Stimulated activated CD4-positive, alpha-beta T cell treated with anti-CD3 and anti-CD28 coated beads, Interleukin-1b, Interleukin-23, amount 100 ng/mL, for 24 hours (primary cell): ENCODE measurements at places on chromosomes 6 and 20.

GRCh38 chr6:112221561-112221960, 32.8 kb downstream of the LAMA4 start:
- DNase-seq: no peak

- DNase-seq: no peak
These were observed 6.5 kb upstream of the BPIFB1 start for GRCh38 chr20:33276303-33277113.

GRCh38 chr20:59749301-59749700, 145.0 kb downstream of the PHACTR3 start:
- no peak for DNase-seq

DNA sequence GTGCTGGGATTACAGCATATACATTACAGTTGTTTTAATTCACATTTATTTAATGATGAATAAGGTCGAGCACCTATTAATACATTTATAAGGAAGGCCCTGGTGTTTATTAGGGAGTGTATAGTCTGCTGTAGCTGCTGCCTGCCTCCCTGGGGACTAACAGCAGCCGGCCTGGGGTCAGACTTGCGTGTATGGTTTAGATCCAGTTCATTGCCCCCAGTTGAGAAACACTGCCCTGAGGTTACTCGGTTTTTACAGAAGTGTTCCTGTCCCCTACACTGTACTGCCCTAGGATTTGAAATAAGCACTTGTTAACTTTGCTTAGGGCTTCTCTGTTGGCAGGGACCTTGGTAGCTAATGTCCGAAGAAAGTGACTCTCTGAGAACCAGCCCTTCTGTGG, 4.0 kb downstream of the TTPAL start:
- no peak for DNase-seq

GRCh38 chr6:111553580-111553979, 52.1 kb downstream of the TRAF3IP2 start:
- no peak for DNase-seq

GRCh38 chr6:3423439-3424184, 33.2 kb downstream of the SLC22A23 start:
- DNase-seq: no peak

DNA sequence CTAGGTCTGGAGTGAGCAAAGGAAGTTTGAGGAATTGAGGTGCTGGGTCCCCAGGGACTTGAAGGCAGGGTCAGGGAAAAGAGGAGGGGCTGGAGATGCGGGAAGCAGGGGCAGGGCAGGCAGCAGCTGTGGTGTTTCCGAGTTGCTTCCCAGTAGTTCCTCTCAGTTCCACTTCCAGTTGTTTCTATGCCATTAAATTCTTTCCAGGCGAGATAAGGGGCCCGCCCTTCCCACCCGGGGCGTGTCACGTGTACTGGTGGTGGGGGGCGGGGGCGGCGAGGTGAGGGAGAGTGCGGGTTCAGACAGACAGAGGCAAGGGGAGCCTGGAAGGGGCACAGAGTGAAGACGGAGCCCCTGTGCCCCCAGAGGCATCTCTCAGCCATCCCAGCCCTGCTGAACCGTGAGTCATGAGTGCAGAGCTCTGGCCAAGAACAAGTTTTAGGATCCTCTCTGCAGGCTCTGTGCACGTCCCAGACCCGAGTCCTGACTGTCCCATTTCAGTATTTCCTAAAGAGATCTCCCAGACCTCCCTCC, 977 bp downstream of the TNXB start:
- DNase-seq: no peak

- DNase-seq: no peak
These were observed 48.1 kb upstream of the AFDN start for GRCh38 chr6:167778497-167779128.

- no peak for DNase-seq
These were observed 136.1 kb upstream of the THEMIS start for GRCh38 chr6:128036808-128037570.

- DNase-seq: no peak
These were observed 16.8 kb downstream of the FKBP1A start for GRCh38 chr20:1376007-1376406.

- DNase-seq: no peak
These were observed 60.8 kb downstream of the CD40 start for GRCh38 chr20:46178891-46179290.

GRCh38 chr6:40477246-40478126, 109.7 kb downstream of the LRFN2 start:
- DNase-seq: no peak

DNA sequence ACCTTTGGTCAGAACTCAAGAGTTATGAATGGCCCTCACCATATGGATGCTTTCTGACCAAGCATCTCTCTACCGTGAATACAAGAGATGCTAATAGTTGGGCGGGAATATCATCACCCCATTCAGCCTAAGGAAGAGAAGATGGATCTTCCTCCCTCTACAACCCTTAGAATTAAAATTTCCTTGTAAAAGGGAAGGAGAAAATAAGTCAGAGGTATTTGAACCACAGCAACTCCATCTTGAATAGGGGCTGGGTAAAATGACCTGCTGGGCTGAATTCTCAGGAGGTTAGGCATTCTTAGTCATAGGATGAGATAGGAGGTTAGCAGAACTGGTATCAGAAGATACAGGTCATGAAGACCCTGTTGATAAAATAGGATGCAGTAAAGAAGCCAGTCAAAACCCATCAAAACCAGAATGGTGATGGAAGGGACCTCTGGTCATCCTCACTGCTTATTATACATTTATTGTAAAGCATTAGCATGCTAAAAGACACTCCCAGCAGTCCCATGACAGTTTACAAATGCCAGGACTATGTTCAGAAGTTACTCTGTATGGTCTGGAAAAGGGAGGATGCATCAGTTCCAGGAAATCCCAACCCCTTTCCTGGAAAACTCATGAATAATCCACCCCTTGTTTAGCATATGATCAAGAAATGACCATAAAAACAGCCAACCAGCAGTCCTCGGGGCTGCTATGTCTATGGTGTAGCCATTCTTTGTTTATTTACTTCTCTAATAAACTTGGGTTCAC, 101.2 kb downstream of the DTNBP1 start:
- no peak for DNase-seq

DNA sequence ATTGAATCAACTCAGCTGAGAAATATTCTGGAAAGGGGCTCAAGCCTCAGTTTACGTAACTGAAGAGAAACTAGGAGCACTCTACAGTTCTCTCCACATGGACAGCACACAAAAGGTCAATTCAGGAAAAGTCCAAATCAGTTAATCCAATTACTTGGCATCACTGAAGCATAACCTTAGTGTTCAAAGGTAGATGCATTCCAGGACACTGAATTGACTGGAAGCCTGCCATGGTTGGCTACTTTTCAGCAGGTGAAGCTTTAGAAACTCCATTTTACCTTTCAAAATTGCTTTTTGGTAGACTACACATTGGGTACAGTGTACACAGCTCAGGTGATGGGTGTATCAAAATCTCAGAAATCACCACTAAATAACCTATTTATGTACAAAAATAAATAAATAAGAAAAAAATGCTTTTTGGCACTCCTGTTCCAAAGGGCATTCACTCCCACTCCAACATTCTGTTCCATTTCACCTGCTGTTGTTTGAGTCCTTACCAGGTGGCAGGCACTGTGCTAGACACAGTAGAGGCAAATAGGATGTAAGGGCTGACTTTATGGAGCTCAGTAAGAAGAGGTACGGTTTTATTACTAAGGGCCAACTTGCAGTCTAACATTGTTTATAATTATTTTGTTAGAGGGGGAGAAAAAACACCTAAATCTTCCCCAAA, 153.4 kb downstream of the FAXC start:
- DNase-seq: no peak

- DNase-seq: no peak
These were observed 115.6 kb downstream of the MAP3K7 start for GRCh38 chr6:90471263-90471662.

DNA sequence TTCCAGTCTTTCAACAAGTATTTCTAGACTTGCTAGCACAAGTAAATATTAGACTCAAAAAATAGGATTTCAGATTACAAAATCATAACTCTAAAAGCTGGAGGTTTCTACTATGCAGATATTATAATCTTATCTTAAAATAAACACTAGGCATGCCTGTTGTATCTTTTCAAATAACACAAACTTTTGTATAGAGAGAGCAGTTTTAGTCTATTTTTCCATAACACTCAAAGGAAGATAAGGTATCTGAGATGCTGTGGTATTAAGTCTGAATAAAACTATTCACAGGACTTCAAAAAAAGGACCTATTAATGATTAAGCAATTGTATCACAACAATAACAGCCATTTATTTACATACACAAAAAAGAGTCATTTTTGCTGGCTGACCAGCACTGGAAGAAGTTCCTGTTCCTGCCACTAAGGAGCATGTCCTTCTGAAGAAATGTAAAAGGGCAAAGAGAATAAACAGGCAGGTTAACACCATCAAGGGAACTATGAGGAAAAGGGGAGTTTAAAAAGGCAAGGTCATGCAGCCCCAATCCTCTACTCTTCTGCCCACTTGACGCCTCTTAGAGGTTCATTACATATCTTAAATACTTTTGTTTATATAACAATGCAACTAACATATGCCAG, 39.4 kb downstream of the REPS1 start:
- DNase-seq: no peak

DNA sequence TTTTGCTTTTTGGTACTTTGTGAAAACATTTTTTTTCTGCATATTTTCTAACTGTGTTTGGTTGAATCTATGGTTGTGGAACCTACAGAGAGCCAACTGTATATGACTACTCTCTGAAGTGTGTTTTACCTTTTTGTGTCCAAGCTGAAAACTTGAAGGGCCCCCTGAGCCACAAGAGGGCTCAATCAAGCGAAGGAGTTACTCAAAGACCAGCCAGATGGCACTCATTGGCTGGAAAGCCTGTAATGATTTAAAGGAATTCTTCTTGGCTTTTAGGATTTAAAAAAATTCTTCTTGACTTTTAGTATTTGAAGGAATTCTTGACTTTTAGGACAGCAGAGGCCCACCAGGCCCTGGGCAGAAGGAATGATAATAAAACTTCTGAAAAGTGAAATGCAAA, 27.0 kb upstream of the ECI2 start:
- no peak for DNase-seq

DNA sequence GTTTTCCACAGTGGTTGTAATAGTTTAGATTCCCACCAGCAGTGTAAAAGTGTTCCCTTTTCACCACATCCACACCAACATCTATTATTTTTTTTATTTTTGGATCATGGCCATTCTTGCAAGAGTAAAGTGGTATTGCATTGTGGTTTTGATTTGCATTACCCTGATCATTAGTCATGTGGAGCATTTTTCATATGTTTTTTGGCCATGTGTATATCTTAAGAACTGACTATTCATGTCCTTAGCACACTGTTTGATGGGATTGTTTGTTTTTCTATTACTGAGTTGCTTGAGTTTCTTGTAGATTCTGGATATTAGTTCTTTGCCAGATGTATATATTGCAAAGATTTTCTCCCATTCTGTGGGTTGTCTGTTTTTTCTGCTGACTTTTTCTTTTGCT, 820.1 kb downstream of the TENT5A start:
- DNase-seq: no peak

DNA sequence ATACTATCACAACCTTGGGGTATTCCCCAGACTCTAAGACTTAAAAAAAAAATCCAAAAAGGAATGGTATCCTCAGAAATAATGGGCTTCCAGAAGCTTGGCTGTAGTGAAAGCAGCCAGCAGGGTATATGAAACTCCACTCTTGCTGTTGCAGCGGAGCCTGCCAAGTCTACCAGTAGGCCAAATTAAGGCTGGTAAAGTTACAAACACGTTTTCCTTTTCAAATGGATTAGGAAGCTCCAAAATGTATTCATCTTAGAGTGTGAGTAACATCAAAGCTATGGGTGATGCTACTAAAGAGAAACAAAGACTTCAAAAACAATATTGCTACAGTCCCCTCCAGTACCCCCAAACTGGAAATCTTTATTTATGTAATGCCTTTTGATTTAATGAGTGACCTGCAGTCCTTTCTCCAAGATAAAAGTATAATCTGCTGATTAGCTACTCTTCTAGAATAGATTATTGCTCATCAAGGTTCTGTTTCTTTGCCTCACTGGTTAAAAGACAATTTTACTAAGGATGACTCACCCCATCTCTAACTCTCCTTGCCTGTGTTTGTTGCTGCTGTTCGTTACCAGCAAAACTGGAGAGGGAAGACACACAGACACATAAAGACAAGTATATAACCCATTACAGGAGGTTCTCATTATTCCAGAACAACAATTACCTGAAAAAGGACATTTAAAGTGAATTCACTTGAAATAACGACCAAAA, 84.9 kb downstream of the BTBD9 start:
- DNase-seq: no peak

GRCh38 chr6:30657454-30657853, 10.5 kb downstream of the C6orf136 start:
- DNase-seq: no peak

GRCh38 chr20:40481337-40481736, 207.7 kb downstream of the MAFB start:
- DNase-seq: no peak

- no peak for DNase-seq
These were observed 113.1 kb upstream of the DOK5 start for GRCh38 chr20:54362283-54362682.

- no peak for DNase-seq
These were observed 113.7 kb upstream of the FAM184A start for GRCh38 chr6:119192200-119192599.

DNA sequence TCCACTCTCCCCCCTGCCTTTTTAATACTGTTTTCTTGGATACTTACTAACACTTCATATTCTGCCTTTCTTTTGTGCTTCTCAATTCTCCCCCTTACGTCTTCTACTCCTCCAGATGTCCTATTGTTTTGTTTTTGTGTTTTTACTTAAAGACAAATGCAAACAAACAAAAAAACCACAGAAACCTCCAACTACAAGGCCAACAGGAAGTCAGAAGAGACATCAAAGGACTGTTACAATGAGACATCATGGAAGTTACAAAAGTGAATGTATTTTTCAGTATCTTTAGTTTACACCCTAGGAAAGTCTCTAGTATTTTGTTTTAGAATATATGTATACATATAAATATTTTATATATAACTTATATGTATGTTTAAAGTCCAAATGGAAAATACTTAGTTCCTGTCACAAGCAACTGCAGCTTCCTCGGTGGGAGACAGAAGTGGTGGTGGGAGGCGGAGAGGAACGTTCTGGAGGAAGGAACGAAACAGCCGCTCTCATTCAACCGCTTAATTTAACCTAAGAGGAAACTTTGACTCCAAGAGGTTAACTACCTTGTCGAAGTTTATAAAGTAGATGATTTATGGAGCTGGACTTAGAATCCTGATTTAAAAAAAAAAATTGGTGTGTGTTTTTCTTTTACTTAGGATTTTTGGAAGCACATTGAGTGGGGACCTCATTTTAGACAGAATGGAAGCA, 168.9 kb upstream of the PDE10A start:
- DNase-seq: no peak
